Brain microvascular endothelial cell (primary cell): ENCODE measurements at places on chromosomes 1 and 21.

GRCh38 chr1:25695090-25695770, 78.6 kb downstream of the MAN1C1 start:
- DNase-seq = peak; percentile 97

DNA sequence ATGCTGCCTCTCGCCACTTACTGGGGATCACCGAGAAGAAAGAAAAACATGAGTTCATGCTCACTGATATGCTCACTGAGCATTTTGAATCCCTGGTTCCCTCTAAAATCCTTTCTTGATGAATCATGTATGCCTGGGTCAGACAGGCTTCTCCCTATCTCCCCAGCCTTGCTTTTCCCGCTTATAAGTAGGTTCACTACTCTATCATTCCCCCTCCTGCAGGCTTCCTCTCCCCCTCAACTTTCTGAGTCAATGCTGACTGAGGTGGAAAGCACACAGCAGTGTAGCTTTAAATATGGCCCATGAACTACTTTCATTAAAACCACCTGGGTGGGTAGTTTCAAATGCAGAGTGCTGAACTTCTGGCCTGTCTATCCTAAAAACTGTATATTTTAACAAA, 41.7 kb downstream of the FMO4 start:
- no peak for DNase-seq

DNA sequence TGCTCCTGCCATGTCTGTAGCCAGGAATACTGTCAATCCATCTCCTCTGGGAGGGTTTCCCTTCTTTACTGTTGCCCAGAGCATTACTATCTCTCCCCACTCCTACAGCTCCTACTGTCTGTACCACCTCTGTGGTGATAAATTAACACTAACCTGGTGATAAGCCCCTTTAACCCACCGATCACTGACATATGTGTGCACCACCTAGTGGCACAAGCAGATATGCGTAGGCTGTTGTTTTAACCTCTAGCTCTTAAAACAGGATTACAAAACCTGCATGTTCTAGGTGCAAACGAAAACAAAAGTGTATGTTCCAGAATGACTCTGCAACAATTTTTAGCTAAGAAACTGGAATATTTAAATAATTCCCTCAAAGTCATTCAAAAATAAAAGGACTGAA, 93.9 kb upstream of the BEND5 start:
- DNase-seq = no peak

DNA sequence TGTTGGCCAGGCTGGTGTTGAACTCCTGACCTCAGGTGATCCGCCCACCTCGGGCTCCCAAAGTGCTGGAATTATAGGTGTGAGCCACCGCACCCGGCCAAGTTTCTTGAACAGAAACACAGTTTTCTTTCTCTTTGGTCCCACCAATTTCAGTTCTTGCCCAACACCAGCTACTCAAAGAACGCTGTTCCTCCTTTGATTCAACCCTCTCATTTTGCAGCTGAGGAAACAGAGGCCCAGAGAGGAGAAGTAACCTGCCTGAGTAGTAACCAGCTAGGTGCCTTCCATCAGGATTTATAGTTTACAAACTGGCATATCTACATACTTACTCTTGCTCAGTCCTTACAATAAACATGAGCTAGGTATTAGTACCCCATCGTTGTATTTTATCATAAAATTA, 119.9 kb downstream of the SYF2 start:
- DNase-seq = no peak

DNA sequence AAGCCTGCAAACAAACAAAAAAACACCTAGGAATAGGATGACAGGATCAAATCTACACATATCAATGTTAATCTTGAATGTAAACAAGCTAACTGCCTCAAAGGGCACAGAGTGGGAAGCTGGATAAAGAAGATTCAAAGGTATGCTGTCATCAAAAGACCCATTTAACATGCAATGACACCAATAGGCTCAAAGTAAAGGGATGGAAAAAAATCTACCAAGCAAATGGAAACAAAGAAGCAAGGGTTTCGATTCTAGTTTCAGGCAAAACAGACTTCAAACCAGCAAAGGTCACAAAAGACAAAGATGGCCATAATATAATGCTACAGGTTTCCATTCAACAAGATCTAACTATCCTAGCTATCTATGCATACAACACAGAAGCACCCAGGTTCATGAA, 16.2 kb upstream of the OR2T10 start:
- no peak for DNase-seq

DNA sequence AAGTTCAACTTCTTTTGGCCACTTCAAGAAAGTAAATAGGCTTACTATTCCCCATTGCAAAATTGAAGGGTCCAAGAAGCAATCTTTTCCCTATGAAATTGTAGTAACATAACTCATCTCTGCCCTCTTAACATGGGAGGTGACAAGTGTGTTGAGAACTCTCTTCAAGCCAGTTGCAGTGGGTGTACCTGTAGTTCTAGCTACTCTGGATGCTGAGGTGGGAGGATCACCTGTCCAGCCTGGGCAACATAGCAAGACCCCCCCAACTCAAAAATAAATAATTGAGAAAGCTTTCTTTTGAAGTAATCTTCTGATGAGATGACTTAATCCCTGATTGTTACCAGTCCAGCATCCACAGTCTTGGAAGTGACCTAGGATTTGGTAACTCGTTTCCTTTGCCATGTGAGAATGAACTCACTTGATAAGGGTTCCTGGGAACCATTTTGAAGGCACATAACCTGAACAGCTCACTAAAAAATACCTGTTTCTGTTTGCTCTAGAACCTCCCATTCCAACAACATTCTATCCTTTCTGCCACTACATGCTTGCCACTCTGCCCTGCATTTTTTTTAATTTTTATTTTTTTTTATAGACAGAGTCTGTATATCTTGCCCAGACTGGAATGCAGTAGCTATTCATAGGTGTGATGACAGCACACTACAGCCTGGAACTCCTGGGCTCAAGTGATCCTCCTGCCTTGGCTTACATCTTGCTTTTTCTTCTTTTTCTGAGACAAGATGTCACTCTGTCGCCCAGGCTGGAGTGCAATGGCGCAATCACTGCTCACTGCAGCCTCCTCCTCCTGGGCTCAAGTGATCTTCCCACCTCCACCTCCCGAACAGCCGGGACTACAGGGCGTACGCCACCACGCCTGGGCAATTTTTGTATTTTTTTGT, 1.4 kb upstream of the IPO9 start:
- DNase-seq = no peak

DNA sequence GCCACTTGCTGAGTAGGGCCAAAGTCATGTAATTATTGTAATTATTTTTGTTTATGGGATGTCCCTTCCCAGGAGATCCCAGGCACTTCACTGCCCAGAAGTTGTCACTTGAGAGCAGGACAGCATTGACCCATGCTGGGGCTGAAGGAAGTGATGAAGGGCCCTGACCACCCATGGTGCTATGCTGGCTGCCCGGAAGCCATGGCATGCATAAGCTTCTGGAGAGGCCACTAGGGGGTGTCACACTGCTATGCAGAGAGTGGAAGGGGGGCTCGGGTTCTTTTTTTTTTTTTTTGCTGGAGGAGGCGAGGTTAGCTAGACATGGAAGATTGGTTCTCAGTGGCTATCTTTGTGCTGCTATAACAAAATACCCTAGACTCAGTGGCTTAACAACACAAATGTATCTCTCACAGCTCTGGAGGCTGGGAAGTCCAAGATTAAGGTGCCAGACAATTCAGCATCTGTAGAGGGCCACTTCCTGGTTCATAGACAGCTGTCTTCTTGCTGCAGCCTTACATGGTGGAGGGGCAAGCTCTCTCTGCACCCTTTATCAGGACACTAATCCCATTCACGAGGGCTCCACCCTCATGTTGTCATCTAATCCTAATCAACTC, 84.9 kb downstream of the CNIH3 start:
- DNase-seq = no peak

- peak; percentile 68 for DNase-seq
These were observed 172.2 kb upstream of the UBE2U start for GRCh38 chr1:64031236-64031635.

DNA sequence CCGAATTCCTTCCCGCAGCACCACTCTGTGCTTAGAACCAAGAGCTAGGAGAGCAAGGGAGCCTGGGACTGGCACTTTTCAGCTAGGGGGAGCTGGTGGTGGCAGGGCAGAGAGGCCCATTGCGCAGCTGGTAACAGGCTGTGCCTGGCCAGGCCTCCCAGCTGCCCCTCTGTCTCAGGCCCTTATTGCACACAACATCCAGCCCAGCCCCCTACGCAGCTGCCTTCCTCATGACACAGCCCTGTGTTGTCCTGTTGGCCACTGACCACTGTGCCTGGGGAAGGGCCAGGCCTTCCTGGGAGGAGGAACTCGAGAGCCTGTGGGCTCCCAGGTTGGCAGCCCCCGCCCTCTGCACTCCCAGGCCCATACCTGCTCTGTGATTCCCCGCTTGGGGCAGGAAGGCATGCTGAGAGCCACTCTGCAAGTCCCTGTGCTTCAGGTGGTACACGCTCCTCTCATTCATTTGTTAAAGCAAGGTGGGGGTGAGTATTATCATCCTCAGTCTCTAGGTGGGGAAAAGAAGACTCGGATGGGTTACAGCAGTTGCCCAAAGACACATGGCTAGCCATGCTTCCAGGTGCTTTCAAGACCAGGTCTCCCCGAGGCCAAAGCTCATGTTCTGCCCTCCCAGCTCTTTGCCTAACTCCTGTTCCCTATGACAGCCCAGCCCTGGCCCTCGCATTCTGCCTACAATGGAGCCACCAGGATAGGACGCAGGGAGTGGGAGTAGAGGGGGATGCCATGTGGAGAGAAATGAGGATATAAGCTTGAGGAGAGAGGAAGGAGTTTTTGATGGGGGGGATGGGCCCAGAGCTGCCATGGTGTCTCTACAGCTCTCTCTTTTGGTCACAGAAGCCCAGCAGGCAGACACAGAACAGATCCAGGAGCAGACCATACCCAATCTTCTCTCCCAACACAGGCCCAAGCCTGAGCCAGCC, 81.8 kb downstream of the TMEM53 start:
- no peak for DNase-seq

DNA sequence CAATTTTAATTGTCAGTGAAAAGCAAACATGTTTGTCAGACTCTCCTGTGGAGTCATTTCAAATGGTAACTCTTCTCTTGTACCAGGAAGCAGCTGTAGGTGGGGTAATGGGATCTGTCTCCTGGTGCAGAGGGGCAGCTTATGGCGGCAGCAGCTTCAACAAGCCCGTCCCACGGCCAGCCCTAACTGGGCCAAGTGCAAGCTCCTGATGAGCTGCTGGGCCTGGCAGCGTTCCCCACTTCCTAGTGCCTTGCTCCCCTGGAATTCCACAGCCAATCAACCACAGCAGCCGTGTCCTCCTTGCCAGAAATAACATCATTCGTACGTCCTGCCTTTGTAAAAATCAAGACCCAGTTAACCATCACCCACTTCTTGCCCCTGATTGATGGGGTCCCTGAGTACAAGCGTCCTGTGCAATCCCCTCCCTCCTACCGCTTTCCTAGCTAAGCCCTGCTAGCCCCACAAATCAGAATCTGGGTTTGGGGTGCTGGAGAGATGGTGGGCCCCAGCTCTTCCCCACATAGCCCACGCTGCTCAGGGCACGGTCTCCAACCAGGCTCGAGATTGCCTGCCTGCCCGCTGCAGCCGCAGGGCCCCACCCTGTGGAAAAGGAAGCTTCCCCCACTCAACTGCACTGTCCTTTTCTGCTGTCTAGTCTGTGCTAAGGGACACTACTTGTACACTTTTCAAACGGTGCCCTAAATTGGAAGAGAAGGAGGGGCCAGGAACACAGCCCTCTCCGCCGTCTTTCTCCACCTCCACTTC, 61.2 kb downstream of the TOR1AIP2 start:
- DNase-seq = no peak

DNA sequence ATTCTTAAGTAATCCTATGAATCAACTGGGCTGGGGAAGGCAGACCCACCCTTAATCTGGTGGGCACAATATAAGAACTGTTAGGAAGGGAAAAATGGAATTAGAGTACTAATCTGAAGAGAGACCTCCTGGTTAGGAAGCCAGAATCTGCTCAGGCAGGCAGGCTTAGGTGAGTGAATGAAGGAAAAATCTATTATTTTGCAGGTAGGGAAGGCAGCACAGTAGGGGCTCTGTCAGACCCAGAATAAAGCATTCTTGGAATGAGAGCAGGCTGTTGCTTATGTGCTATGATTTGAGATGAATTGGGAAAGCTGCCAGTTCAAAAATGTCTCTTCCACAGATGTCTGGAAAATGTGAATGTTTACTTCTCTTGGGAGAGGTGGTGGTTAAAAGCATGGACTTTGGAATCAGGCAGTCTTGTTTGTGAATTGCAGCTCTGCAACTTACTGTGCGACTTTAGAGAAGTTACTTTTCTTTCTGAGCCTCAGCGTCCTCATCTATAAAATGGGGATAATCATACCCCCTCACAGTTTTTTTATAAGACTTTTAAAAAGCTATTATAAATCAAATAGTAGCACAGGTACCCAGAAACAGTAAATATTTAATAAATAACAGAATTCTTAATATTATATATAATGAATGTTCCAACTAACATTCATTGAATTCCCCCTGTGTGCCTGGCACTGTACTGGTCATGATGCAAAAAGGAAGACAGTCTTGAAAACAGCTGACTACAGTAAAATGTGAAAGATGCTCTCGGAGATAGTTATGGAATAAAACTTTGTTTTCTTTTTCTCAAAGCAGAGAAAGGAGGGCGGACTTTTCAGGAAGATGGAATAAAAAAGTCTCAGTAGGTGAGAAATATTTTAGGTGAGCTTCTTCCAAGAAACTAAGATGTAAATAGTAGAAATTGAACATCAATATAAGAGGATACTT, 15.3 kb upstream of the ZNF644 start:
- DNase-seq = no peak

GRCh38 chr21:43786807-43787440, 2.5 kb upstream of the RRP1 start:
- DNase-seq = no peak

GRCh38 chr1:233269656-233270055, 25.9 kb downstream of the PCNX2 start:
- DNase-seq = peak; percentile 33

- no peak for DNase-seq
These were observed 225.6 kb upstream of the FGGY start for GRCh38 chr1:59071289-59071688.

DNA sequence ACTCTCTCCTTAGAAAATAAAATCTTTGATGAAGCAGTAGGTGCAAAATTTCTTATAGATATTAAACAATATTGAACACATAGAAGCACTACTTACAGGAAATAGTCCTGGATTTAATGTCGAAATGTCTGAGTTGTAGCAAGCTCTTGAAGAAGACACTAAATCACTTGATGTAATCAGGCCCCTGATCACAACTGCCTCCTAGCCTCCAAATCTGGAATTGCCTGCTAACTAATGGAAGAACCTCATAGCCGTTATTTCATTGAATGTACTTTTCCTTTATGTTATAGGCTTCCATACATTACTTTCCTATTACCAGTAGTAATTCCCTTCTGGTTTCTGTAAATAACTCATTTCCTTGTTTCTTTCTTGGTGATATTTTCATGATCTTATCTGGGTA, 675.7 kb upstream of the CHRM3 start:
- DNase-seq = no peak
